ENCODE measurements at places on chromosomes 1 and 21.

DNA sequence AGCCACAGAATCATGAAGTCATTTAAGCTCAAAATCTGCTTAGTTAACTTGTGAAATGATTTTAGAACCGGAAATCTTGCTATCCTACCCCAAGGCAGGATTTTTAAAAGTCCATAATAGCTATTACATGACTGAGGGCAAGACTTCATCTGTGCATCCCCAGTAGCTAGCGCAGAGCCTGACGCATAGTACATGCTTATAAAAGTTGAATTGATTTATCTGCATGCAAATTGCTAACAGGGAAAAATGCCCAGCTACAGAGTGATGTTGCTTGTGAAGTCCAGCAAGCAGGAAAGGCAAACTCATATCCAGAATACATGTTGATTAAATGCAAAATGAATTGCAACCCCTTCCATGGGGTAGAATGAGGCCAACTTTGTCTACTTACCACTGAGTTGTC is 8.1 kb upstream of the MAP1LC3C start:
- no peak for ATAC-seq

DNA sequence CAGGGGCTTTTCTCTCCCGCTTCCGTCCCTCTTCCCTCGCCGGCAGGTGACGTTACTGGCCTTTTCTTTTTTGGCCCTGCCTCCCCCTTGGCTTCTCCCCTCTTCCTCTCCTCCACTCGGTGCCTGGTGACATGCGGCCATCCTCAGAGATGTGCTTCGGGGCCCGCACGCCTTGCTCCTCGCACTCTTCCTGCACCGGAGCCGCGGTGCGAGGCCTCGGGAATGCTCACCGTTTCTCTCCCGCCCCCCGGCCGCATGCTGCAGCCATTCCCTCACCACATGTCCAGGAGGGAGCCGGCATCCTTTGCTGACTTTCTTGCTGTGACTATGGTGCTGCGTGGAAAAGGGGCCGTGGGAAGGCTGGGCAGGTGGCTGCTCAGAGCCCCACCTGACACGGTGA is 39.3 kb downstream of the PDE9A start:
- no peak for ATAC-seq

GRCh38 chr1:147494998-147495580 is 46.2 kb upstream of the BCL9 start:
- ATAC-seq = peak; percentile 82

- ATAC-seq = no peak
Observed at GRCh38 chr1:39288735-39289465, 84.4 kb downstream of the MACF1 start.

GRCh38 chr21:43917515-43918384 is 52.7 kb downstream of the AGPAT3 start:
- no peak for ATAC-seq

GRCh38 chr1:209926045-209926444 is 12.0 kb upstream of the SYT14 start:
- no peak for ATAC-seq

- ATAC-seq = no peak
Observed at GRCh38 chr1:33322109-33322508, 1.2 kb upstream of the A3GALT2 start.

DNA sequence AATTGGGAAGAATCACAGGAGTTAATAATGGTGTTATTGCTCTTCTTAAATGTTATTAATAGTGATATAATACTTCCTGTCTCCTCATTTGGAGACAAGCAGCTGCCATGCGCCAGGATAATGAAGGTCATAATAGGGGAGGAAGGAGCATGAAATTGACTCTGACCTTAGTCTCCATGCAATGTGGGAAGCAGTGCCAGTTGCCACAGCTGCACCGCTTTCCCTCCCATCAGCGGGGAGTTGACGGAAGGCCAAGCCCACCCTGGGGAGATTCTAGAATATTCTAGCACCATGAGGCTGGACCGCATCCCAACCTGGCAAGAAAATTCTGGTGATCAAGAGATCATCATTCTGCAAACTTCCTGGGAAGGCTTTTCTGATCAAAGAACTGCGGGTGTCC is 11.0 kb upstream of the OLIG1 start:
- ATAC-seq = no peak

DNA sequence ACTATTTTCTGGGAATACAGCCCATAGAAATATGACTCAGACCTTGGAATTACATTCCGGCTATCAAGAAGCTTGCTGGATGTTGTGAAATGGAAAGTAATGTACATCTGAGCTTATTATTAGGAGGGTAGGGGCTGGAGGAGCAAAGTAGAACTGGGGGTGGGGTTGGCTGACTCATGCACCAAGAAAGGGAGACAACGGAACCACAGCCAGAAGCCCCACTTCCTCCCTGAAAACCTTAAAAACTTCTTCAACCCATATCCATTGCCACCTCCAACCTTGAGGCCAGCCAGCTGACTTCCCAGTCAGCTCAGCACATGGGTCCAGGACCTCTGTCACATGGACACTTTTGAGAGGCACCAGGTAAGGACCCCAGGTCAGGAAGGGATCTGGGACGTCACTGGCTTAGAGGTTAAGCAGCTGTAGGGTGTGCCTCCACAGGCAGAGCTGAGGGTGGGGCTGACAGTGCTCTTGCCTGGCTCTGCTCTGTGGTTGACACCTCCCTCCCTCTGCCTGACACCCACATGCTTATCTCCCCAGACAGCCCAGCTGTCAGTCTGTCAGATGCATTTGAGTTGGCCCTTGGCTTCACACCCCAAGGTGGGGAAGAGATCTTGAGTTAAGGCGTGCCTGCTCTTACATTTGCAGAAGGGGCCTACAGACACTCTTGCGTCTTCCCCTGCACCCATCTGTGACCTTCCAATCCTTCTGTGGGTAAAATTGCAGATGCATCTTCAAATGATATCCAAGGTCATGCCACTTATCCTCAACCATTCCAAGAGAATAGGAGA is 5.7 kb upstream of the ZNF683 start:
- peak; percentile 94 for ATAC-seq

- ATAC-seq = no peak
Observed at GRCh38 chr1:203751051-203751450, 13.9 kb upstream of the LAX1 start.

GRCh38 chr1:19645411-19646251 is 1.5 kb downstream of the NBL1 start:
- ATAC-seq = no peak

GRCh38 chr1:244445320-244446181 is 6.2 kb downstream of the ADSS2 start:
- no peak for ATAC-seq

GRCh38 chr1:36961062-36961615 is 73.2 kb downstream of the GRIK3 start:
- no peak for ATAC-seq

DNA sequence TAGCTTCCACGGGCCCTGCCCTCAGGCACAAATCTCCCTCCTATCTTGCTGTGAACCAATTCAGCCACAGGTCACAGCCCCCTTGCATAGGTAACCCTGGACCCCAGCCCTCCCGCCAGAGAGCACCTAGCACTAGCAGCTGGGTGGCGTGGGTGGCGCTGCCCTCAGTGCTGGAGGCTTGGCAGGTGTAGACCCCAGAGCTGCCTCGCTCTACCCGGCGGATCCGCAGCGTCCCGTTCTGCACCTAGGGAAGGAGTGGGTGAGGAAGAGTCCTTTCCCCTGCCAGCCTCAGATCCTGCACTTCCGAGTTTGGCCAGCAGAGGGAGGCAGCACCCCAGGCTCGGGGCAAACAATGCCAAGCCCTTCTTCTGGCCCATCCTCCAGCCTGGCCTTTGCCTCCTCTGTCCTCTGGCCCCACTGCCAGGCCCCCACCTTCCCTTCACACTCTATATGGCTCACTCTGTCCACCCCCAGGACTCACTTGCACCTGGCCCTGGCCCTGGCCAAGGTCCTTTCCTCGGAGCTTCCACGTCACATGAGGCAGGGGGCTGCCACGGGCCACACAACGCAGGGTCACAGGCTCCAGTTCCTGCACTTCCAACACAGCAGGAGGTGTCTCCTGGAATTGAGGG is 9.0 kb downstream of the IGSF9 start:
- peak; percentile 56 for ATAC-seq

GRCh38 chr1:219958875-219959417 is 30.6 kb upstream of the SLC30A10 start:
- no peak for ATAC-seq

- ATAC-seq = no peak
Observed at GRCh38 chr1:6891781-6892579, 106.7 kb downstream of the CAMTA1 start.

DNA sequence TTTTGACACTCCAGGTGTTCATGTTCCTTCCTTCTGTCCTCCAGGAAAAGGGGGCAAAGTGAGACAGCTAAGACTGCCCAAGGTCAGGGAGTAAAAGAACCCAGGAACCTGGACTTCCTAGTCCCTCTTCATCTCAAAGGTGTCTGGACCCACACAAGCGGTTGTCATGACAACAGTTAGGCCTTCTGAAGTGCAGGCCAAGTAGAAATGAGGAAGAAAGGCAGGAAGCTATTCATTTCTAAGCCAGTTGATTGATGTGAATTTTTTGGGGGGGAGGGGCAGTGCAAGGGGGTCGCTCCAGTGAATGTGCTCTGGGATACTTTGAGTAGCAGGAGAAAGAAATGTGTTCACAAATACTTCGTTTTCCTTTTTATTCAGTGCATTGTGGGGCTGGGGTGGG is 114.3 kb downstream of the NAV1 start:
- ATAC-seq = no peak

GRCh38 chr1:32094746-32095521 is 12.9 kb upstream of the KPNA6 start:
- no peak for ATAC-seq

- ATAC-seq = no peak
Observed at GRCh38 chr1:15370268-15370667, 39.4 kb upstream of the EFHD2 start.

DNA sequence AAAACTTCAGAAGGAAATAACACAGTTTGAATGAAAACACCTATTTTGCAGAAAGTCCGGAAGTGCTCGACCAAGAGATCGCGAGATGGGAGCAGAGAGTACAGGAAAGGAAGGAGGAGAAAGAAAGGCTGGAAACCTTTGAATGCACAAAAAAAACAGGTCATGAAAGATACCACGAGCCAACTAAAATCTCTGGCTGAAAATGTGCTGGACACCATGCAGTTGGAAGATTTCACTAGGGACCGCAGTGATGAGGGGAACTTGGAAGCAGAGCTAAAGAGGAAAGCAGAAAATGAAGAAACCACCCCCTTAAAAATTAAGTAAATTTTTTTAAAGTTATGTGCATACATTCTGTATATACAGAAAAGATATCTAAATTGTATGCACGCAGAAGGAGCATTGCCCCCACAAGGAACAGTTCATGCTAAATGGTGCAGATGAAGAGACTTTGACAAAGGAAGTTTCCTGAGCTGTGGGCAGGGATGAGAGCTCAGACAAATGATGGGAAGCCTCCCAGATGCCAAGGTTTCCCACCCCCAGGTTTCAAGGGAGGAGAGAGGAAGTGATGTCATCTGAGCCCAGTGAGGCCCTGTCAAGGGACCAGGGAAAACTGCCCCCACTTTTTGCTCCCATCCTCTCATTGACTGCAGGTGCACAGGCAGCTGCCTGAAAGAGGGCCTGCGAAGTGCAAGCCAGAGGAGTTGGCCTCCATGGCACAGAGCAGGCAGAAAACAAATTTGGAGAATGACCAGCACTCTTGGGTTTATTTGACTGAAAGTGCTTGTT is 52.5 kb downstream of the ETS2 start:
- ATAC-seq = no peak

GRCh38 chr1:32816676-32817158 is 441 bp downstream of the YARS1 start:
- ATAC-seq = peak; percentile 18

GRCh38 chr1:1132956-1133750 is 17.3 kb upstream of the C1orf159 start:
- no peak for ATAC-seq

GRCh38 chr1:44237721-44238457 is 24.6 kb downstream of the DMAP1 start:
- peak; percentile 66 for ATAC-seq

GRCh38 chr1:156795787-156796186 is 20.9 kb downstream of the SH2D2A start:
- no peak for ATAC-seq

DNA sequence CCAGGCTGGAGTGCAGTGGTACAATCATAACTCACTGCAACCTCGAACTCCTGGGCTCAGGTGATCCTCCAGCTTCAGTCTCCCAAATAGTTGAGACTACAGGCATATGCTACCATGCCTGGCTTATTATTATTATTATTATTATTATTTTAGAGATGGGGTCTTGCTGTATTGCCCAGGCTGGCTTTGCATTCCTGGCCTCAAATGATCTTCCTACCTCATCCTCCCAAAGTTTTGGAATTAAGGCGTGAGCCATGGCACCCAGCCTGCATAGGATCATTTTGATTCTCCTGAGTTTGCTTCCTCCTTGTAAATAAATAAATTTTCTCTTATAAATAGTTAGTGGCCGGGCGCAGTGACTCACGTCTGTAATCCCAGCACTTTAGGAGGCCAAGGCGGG is 6.2 kb downstream of the DDI2 start:
- no peak for ATAC-seq

DNA sequence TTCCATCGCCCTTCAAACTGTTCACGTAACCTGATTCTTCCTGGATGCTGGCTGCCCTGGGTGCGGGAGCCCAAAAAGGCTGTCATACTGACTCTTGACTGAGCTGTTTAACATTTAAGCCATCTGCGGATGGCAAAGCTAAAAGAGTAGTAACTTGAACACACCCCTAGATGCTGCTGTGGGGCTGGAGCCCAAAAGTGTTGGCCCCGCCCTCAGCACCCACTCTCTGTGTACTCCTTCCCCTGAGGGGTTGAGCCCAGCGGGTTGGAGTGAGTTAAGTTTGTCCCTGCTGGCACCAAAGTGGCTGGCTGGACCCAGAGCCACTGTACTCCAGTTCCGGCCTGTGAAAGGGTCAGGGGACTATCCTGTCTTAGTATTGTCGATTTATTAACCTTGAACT is 640.6 kb downstream of the PTPRU start:
- no peak for ATAC-seq

DNA sequence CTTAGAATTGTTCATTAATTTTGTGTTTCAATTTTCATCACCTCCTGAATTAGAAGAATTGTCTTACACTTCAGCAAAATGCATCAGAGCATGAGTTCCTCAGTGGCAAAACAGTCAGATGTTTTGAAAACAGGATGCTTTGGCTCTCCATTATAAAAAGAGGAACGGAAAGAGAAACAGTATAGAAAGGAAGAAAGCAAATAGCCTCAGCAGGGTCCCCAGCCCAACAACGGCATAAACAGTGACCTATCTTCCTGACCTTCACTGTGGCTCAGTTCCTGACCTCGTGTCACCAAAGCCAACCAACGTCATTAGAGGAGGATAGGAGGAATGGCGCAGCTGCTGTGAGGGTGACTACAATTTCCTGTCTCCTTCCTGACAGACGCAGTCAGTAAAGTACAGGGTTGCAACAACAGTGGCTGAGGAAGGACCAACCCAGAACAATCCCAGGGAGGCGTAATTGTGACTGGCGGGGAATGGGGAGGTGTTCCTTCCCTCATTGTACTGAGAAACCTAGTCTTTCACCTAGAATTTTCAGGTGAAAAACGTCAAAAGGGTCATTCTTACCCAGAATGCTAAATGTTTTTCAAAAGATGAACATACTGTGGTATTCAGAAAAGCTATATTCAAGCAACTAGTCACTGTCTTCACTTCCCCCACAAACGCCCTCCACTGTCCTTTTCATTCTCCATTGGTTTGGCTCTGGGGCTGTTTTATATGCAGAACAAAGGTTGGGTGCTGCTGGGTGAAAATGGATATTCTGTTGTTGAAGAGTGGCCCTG is 197.9 kb upstream of the SGIP1 start:
- ATAC-seq = peak; percentile 94

- no peak for ATAC-seq
Observed at GRCh38 chr1:245444147-245444828, 289.5 kb downstream of the KIF26B start.

GRCh38 chr1:87584586-87584985 is 255.9 kb downstream of the LMO4 start:
- ATAC-seq = no peak

- ATAC-seq = no peak
Observed at GRCh38 chr1:214022229-214022791, 34.5 kb downstream of the PROX1 start.

Data from stimulated activated memory B cell treated with anti-CD40 and anti-IgM and Interleukin-4, amounts not matched to agents 10 μg/mL and 1 μg/mL and 100 μg/mL, for 72 hours (primary cell).